NCI-H2081 (cell line): ENCODE measurements at places on chromosomes 7 and 10.
A peak's percentile ranks its signal among the peaks of the same experiment; 100 is the strongest.

- DNase-seq: no peak
These were observed 11.3 kb downstream of the UNCX start for GRCh38 chr7:1243964-1244416.

GRCh38 chr7:113831556-113831955, 87.3 kb downstream of the PPP1R3A start:
- DNase-seq: peak; percentile 19

GRCh38 chr10:102593074-102593803, 51.0 kb upstream of the TRIM8 start:
- no peak for DNase-seq

DNA sequence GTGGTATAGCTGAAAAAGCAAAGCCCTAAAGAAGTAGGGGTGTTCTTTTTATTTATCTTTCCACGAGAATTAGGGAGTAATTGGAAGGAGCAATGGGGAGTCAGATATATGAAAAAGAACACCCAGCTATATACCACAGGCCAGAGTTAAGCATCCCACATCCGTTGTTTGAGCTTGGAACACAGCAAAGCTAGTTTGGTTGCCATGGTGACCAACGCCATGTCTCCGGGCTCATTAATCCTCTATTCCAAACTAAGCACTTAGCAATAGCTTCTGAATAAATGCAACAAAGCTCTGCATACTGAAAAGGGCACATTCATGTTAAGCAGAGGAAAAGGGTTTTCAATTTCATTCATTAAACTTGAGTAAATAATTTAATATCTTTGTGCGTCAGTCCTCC, 23.5 kb downstream of the ASB4 start:
- peak; percentile 87 for DNase-seq

- DNase-seq: no peak
These were observed 38.9 kb upstream of the LANCL2 start for GRCh38 chr7:55326081-55326835.

DNA sequence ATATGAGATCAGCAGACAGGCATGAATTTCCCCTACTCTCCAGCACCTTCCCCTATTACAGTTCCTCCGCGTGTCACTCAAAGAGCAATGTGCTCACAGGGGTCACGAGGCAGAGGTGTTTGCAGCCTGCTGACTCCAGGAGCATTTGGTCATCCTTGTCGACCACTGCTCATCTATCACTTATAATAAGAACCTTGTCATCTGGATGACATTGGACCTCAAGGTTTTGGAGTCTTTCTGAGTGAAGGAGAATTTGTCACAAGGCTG, 32.9 kb upstream of the PLPP4 start:
- no peak for DNase-seq

DNA sequence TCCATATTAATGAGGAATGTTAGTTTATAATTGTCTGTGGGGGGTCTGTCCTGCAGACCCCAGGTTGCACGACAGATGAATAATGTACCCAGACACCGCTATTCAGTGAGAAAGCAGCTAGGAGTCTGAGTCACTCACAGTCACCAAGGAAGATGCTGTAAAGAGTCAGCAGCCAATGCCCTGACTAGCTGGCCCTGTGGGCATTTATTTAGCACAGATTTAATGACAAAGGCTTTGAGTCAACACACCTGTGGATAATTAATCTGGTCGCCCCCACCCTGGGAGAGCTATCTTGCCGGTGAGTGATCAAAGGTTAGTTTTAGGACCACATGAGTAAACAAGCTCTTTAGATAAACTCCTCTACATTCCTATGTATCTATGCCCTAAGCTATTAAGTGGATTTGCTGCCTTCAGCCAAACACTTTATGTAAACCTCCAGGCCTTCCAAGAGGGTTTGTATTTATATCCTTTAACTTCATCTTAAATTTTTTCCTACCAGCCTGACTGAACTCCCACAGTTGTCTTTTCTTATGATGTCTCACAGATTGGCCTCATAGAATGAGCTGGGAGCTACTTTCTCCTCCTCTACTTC, 180.0 kb upstream of the ADCY1 start:
- DNase-seq: no peak

DNA sequence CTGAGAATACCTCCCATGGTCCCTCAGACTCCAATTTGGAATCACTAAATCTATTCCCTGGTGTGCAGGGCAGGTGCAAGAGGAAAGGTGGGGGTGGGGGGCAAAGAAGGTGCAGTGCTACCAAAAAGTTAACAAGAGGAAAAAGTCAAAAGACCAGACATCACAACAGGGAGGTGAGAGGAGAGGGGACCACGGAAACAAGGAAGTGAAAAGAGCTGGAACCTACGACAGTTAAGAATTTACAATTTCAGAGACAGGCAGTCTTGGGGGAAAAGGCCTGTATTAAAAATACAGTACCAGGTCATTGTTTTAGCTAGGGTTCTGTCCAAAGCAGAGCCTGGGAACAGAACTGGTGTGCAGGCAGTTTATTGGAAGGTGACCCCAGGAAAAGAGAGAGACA, 14.6 kb downstream of the ITGB1 start:
- DNase-seq: no peak

DNA sequence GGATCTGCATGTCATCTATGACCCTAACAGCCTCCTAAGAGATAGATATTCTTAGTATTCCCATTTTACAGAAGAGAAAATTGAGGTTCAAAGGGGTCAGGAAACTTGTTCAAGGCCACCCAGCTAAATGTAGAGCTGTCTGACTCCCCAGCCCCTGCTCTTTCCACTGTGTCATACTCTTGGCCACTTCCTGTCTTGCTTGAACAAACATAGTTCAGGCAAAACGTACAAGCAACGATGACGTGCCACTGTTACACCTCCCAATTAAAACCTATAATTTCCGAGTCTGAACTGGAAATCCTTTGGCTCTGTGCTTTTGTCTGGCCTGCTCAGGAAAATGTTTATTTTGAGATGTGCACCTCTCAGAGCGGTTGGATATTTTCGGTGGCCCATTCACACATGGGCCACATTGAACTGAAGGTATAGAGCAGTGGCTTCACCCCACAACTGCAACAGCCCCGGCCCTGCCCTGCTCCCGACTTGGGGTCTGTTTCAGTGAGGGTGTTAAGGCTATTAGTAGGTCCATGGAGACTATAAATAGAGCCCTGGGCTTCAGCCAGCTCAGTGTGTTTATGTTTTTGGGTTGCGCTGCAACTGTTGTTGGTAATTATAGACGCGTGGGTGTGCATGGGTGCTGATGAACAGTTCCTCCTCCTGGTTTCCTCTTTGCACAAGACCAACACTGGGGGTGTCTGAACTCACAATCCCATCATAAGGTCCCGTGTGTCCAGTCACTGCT, 172.3 kb upstream of the ADO start:
- DNase-seq: no peak

DNA sequence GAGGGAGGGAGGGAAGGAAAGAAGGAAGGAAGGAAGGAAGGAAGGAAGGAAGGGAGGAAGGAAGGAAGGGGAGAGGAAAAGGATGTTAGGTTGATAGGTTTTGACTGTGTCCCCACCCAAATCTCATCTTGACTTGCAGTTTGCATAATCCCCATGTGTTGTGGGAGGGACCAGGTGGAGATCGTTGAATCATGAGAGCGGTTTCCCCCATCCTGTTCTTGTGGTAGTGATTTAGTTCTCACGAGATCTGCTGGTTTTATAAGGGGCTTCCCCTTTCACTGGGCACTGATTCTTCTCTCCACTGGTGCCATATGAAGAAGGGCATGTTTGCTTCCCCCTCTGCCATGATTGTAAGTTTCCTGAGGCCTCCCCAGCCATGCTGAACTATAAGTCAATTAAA, 15.1 kb upstream of the NUDCD3 start:
- DNase-seq: no peak

GRCh38 chr10:30747633-30748032, 118.1 kb upstream of the LYZL2 start:
- no peak for DNase-seq

DNA sequence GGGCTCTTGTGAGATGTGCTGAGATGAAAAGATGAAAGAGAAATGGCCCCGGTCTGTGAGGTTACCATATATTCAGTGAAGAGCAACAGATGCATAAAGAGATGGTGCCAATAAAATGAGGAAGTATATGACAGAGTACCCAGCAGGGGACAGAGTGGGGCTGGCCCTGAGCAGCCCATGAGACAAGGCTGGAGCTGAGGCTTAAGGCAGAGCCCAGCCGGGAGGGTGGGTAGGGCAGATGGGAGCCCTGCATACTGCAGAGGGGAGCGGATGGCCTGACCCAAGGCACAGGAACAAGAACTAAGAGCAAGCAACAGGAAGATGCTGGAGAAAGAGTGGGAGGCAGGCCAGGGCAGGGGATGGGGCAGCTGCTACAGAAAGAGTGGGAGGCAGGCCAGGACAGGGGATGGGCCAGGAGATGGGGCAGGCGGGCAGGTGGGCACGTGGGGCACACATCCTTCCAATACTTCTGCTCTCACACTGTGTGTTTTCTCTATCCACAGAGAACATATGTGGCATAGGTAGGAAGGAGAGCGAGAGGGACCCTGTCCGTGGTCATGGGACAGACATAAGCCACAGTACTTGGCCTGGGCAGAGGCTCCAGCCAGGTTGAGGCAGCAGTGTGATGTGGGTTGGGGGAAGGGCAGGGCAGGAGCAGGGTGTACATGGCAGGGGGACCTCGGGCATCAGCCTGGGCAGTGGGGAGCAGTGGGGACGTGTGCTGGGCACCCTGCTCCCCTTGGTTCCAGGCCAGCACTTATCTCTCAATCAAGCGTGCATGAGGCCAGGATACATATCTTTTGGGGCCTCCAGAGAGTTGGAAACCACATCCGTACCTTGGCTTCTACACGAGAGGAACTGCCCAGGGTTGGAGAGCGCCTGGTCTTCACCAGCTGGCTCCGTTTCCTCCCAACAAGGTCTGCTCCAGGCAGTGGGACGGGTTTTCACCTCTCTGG, 91.6 kb upstream of the IKZF1 start:
- DNase-seq: no peak

DNA sequence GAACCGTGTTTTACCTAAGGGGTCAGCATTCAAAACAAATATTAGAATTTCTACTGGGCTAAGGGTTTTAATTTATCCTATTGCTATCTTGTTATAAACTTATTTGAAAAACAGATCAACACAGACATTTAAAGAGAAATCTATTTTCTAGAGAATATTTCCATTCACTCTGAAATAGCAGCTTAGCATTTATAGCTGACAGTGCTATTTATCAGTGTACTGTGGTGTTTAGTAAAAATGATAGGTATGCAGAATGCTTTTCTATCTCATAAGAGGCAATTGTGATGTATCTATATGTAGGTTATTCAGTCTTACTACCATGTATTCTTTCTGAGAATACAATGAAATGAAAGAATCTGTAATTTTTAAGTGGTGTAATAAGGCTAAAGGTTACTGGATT, 1077.4 kb downstream of the REEP3 start:
- DNase-seq: no peak

- DNase-seq: no peak
These were observed 19.8 kb downstream of the IGF2BP3 start for GRCh38 chr7:23450518-23450917.

- DNase-seq: no peak
These were observed 147.3 kb upstream of the TMEM196 start for GRCh38 chr7:19920705-19921104.

GRCh38 chr10:6990891-6991290, 410.8 kb upstream of the PRKCQ start:
- DNase-seq: no peak

GRCh38 chr7:46993396-46993795, 588.5 kb downstream of the TNS3 start:
- no peak for DNase-seq

DNA sequence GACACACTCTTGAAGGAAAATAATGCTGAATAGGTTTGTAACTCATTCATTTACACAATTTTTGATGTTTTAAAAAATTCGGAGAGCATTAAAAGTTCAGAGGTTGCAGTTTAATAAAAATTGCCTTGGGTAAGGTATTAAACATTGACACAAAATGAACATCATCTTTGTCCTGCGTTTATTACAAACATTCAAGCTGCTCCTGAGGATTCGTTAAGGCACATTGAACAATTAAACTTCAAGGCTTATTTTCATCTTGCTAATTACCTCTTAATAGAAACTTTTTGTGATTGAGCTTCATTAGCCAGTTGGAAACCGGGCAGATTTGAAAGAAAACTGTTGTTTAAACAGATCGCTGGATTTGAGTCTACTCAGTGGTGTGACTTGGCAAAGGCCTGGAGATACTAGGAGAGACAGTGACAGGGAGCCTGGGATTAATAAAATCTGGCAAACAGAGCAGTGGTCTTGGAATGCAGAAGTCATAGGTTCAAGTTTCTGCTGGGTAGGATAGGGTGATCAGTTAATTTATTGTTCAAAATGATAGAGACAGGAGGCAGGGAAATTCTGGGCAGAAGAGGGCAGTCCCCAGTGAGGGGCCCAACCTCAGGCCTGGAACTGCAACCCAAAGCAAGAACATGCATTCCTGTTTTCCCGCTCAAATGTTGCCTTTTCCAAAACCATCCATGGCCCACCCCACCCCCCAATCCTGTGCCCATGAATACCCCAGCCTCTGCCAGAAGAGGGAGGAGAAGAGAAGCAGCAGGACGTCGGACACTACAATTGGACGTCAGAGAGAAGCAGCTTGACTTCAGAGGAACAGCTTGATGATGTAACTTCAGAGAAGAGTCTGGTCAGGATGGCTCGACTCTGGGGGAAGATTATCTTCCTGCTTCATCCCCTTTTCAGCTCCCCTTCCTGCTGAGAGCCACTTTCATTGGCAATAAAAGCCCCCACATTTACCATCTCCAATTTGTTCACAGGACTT, 43.5 kb upstream of the SLC35G1 start:
- no peak for DNase-seq

- no peak for DNase-seq
These were observed 13.1 kb upstream of the CUX1 start for GRCh38 chr7:101804088-101804963.

DNA sequence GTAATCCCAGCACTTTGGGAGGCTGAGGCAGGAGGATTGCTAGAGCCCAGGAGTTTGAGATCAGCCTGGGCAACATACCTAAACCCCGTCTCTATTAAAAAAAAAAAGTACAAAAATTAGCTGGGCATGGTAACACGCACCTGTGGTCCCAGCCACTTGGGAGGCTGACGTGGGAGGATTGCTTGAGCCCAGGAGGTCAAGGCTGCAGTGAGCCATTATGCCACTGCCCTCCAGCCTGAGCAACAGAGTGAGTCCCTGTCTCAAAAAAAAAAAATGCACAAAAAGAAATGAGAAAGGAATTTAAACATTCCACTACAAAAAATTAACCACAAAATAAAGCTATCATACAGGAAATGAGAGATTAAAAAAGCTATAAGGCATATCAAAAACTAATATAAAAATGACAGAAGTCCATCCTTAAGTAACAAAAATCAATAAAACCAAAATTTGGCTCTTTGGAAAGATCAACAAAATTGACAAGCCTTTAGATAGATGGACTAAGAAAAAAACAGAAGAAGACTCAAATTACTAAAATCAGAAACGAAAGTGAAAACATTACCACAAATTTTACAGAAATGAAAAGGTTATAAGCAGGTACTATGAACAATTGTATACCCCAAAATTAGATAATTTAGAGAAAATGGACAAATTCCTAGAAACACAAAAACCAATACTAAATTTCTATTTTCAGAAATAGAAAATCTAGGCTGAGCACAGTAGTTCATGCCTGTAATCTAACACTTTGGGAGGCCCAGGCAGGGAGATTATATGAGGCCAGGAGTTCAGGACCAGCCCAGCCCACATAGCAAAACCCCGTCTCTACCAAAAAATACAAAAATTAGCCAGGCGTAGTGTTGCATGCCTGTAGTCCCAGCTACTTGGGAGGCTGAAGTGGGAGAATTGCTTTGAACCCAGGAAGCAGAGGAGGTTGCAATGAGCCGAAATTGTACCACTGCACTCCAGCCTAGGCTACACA, 42.4 kb upstream of the NANOS1 start:
- no peak for DNase-seq
